ENCODE measurements at places on chromosomes 4 and X.

DNA sequence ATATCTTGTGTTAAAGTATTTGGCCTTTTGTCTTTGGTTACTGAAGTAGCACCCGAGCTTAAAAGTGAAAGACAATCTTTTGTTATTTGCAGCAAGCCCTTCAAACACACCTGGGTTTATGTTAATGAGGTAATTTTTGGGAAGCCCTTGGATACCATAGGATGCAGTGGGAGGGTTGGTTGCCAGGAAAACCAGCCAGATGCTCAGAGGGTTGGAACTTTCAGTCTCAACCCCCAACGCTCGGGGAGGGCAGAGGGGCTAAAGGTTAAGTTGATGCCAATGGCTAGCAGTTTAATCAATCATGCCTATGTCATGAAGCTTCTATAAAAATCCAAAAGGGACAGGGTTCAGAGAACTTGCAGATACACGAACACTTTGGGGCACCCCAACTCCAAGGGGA is 17.2 kb upstream of the GPR173 start:
- DNase-seq = no peak

GRCh38 chrX:55489314-55490009 is at the start of gene USP51:
TSS of gene USP51 (minus strand) at chrX:55489848. CDS start at chrX:55488939, 909 bp downstream.
- DNase-seq = peak; percentile 40

GRCh38 chr4:159383562-159383931 is 280.7 kb downstream of the RAPGEF2 start:
- no peak for DNase-seq

DNA sequence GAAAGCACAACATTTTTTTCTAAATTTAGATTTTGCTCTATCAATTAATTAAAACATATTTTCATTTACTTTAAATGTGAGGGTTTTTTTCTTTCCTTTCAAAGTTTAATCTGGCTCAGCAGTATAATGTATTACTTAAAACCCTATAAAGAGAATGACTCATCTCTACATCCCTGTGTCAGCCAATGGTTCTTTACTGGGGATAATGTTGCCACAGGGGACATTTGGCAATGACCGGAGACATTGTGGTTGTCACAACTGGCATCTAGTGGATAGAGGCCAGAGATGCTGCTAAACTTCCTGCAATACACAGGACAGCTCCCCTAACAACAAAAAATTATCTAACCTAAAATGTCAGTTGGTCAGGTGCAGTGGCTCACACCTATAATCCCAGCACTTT is 53.8 kb downstream of the SYNPO2 start:
- no peak for DNase-seq

- DNase-seq = no peak
Measured at GRCh38 chr4:156173486-156173885, 219.8 kb upstream of the CTSO start.

DNA sequence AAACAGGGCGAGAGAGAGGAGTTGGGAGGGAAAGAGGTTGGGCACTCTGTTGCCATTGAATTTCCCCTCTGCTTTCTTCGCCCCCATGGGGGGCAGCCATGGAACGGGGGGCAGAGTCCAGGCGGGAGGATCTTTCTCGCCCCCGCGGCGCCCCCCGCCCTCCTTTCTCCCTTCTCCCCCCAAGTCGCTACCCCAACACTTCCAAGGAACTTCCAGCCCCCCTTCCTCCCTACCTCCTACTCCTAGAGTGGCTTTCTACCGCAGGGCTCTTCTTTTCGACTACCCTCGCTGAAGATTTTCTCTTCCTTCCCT is 594 bp upstream of the STAG2 start:
- peak; percentile 6 for DNase-seq

DNA sequence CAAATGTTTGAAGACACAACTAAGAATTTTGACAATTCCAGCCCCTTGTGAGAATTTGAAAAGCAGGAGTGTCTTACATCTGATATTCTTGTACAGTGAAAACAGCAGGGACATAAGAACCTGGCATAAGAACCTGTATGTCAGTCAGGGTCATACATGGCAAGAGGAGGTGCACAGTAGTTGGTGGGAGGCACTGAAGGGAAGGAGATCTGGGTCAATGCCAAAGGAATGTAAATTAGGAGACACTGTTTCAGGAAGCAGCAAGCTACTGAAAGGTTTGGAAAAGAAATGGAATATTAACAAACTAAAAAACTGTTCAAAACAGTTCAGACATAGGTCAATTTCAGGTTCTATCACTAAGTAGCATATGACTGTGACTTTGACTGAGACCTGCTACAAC is 25.0 kb upstream of the SPP1 start:
- DNase-seq = no peak

GRCh38 chr4:2743518-2744445 is 12.4 kb downstream of the TNIP2 start:
- DNase-seq = no peak

GRCh38 chr4:58566260-58566659 is 1456.1 kb upstream of the IGFBP7 start:
- no peak for DNase-seq

DNA sequence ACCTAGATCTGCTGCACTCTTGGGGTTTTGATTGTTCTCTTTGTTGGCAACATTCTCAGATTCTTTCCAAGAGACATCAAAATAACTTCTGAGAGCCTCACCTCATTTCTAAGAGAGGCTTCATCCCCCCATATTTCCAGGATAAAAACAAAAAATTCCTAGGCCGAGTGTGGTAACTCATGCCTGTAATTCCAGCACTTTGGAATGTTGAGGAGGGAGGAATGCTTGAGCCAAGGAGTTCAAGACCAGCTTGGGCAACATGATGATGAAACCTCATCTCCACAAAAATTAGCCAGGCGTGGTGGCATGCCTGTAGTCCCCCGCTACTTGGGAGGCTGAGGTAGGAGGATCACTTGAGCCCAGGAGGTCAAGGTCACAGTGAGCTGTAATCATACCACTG is 477.0 kb downstream of the INPP4B start:
- DNase-seq = no peak
